Aorta (tissue), 5 donors: ENCODE measurements at places on chromosomes 5 and 9. TPM values are rescaled to one million over a fixed set of nuclear protein-coding genes. Genes with fewer than 3 reads are reported as not detected.

The GABRG2 gene
- total RNA-seq: not detected

- no peaks in the 10 kb centered on the region for H3K4me1 ChIP-seq
- no peak for DNase-seq
- no peak overlapping the region for H3K4me3 ChIP-seq
- no peaks in the 10 kb centered on the region for H3K36me3 ChIP-seq
- H3K27ac ChIP-seq: no peak overlapping the region
Observed at GRCh38 chr5:5398071-5398470, 24.4 kb upstream of the ICE1 start.

The GPR151 gene
- total RNA-seq: not detected

DNA sequence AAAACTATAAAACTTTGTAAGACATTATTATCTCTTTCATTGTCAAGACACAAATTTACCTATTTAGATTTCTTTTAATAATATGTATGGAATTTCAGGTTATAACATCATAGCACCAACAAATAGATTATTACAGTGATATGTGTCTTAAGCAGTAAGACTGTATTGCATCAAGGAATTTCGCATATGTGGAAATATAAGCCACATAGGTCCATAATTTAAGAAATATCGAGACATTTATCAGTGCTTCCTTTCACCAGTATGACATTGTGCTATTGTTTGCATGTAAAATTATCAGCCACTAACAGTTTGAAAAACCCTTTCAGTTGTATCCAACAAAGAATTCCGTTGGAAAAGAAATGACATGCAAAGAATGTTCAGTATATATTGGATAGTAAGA, 186.7 kb upstream of the RASA1 start:
- no peak overlapping the region for H3K27ac ChIP-seq
- no peaks in the 10 kb centered on the region for H3K36me3 ChIP-seq
- no peak for DNase-seq
- H3K27me3 ChIP-seq: no peaks in the 10 kb centered on the region

- H3K36me3 ChIP-seq: no peaks in the 10 kb centered on the region
- DNase-seq: peak; percentile 46
- no peaks in the 10 kb centered on the region for H3K27me3 ChIP-seq
- H3K27ac ChIP-seq: no peak overlapping the region
- H3K4me3 ChIP-seq: peak overlapping the region; percentile 99
Observed at GRCh38 chr9:125748446-125749099, 1.4 kb downstream of the PBX3 start.

The CDX1 gene
- total RNA-seq: not detected

The CXCL14 gene
- total RNA-seq: 97.1 TPM
